Activated CD4-positive, alpha-beta T cell treated with anti-CD3 and anti-CD28 coated beads, Interleukin-2, amount 10 ng/mL, durations not matched to agents 24 days and 14 days (primary cell): ENCODE measurements at places on chromosomes 12 and 14. TPM values are rescaled to one million over a fixed set of nuclear protein-coding genes. Genes with fewer than 3 reads are reported as not detected.
A peak's percentile ranks its signal among the peaks of the same experiment; 100 is the strongest.

SERPINA5 gene
- total RNA-seq = not detected in 2 replicates

CLMN gene
- total RNA-seq = 1.0 and 1.1 TPM in 2 replicates

- H3K36me3 ChIP-seq = peaks cover 14% of the 10 kb centered on the region
- peak overlapping the region; percentile 97 for H3K27ac ChIP-seq
- DNase-seq = peak; percentile 91
- no peaks in the 10 kb centered on the region for H3K27me3 ChIP-seq
- peaks cover 40% of the 10 kb centered on the region for H3K4me1 ChIP-seq
Observed at GRCh38 chr12:121590476-121591143, 9.8 kb upstream of the KDM2B start.

GRCh38 chr12:69324797-69325466 is 23.2 kb upstream of the LYZ start:
- peaks cover 18% of the 10 kb centered on the region for H3K27me3 ChIP-seq
- no peak overlapping the region for H3K27ac ChIP-seq
- DNase-seq = no peak

DNA sequence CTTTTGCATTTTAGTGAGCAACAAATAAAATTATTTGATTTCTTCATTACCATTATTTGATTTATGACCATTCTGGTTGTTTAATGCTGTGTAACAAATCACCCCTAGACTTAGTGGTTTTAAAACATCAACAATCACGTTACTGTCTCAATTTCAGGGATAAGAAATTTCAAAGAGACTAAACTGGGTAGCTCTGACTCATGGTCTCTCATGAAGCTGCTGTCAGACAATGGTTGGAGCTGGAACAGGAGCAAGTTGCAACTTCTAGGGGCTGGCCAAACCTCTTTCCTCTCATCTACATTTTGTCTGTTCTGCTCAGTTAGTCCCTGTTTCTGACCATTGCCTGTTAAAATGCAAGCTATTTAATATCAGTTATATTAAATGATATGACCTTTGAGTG is 517.0 kb downstream of the KCNH5 start:
- no peak overlapping the region for H3K4me3 ChIP-seq
- DNase-seq = no peak
- H3K27ac ChIP-seq = no peak overlapping the region

GRCh38 chr12:38053655-38054464 is 262.7 kb upstream of the ALG10B start:
- H3K36me3 ChIP-seq = no peaks in the 10 kb centered on the region
- H3K27ac ChIP-seq = no peak overlapping the region
- H3K4me1 ChIP-seq = no peaks in the 10 kb centered on the region

APOF gene
- total RNA-seq = not detected in 2 replicates

NEUROD4 gene
- total RNA-seq = not detected in 2 replicates

DNA sequence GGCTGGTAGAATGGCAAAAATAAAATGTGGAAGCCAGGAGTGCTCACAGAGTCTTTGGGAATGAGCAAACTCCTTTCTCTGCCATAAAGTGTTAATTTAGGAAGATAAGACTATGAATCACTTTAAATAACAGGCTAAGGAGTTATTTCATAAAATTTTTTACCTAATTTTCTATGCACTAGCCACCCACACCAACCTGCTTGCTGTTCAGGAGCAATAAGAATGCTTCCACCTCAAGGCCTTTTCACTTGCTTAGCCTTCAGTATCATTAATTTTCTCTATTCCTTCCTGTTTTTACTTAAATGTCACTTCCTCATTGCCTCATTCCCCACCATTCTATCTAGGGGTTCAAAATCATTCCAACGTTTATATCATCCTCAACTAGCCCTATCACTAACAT is 326.8 kb downstream of the CCER1 start:
- no peaks in the 10 kb centered on the region for H3K27me3 ChIP-seq
- DNase-seq = no peak
- no peaks in the 10 kb centered on the region for H3K36me3 ChIP-seq
- H3K4me1 ChIP-seq = no peaks in the 10 kb centered on the region
- no peak overlapping the region for H3K27ac ChIP-seq
- H3K4me3 ChIP-seq = no peak overlapping the region

DNA sequence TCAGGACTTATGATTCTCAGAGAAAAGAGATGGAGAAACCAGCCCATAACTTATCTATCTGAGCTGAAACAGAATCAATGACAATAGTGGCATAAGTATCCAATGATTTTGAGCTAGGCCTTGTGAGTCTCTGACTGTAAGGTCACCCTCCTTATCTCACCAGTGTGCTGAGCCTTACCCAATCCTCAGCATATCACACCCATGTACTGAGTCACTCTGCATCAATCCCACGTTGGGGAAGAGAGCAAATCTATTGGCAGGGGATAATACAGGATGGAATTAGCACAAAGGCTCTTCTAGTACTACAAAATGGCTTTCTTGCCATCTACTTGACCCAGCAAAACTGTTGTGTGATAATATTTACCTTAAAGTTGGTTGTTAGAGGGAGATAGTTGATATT is 997.8 kb downstream of the NRXN3 start:
- no peak overlapping the region for H3K27ac ChIP-seq
- H3K27me3 ChIP-seq = no peaks in the 10 kb centered on the region
- H3K36me3 ChIP-seq = no peaks in the 10 kb centered on the region

ANKRD9 gene
- 14.6 and 16.5 TPM in 2 replicates for total RNA-seq

- no peak overlapping the region for H3K4me3 ChIP-seq
- H3K27ac ChIP-seq = no peak overlapping the region
- peaks cover 22% of the 10 kb centered on the region for H3K27me3 ChIP-seq
- no peaks in the 10 kb centered on the region for H3K4me1 ChIP-seq
Observed at GRCh38 chr12:54657105-54657607, 9.0 kb upstream of the DCD start.

DNA sequence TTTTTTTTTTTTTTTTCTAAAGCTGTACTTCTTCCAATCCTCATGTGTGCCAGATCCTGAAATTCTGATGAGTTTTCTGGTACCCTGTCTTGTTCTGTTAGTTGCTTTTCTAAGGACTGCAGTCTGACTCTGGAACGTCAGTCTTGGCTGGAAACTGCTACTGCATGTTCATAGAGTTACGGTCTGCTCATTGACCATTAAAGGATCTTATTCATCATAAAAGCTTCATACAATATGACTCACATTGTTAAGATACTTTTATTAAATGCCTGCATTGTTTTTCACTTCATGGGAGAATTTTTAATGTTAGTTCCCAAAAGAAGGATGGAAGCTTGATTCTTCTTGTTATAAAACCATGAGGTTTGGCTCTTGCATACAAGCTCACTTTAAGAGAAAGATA is 233.6 kb downstream of the SYT10 start:
- no peaks in the 10 kb centered on the region for H3K4me1 ChIP-seq
- H3K4me3 ChIP-seq = no peak overlapping the region
- H3K27me3 ChIP-seq = no peaks in the 10 kb centered on the region
- no peak overlapping the region for H3K27ac ChIP-seq

- no peaks in the 10 kb centered on the region for H3K27me3 ChIP-seq
- no peak for DNase-seq
- H3K36me3 ChIP-seq = no peaks in the 10 kb centered on the region
- no peak overlapping the region for H3K27ac ChIP-seq
- H3K4me3 ChIP-seq = no peak overlapping the region
Observed at GRCh38 chr12:3768911-3769447, 16.1 kb upstream of the CRACR2A start.
